ENCODE measurements at places on chromosomes 6 and 20.

DNA sequence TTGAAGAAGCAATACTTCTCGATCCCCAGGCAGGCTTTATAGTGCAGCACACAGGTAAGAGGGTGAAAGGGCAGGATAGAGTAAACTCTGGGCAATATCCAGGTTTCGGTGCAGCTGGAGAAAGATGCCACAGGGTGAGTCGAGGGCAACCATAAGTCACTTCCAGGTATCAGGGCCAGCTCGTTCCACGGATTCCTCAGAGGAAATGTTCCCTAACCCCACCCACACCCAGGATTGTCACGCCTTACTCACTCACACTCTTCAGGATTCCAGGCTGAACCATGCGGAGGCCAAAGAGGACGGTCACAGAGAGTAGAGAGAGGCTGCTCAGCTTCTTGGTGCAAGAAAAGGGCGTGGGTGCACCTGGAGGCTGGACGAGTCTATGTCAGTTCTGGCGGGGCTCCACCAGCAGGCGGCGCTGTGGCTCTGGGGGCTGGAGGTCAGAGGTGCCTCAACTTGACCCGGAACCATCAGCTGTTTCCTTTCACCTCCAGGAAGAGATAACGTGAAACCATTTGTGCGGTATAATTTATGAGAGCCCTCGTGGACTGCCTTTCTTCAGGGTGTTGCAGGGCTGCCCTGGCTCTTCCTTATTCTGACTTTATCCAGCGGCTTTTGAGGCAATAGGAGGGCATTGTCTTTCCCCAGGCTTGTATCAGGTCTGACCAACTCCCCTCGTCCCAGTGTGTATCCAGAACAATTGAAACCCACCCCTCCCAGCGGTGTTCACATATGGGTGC lies 14.5 kb upstream of the WFDC12 start:
- DNase-seq: peak; percentile 45

DNA sequence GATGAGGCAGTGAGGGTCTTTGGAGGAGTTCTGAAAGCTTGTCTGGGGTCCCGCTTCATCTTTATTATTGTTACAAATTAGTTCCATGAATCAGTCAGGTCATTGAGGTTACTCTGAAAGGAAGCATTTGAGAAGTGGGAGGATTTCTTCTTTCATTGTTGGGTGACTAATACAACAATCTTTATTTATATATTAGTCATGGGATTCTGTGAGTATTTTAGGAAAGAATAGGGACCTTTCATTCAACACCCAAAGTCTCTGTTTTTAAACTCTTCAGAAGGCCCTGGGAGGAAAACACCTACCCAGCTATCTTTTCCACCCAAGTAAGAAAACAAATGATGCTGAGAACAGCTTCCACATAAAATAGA lies 98.3 kb downstream of the SOD2 start:
- no peak for DNase-seq

GRCh38 chr6:161522276-161522675 lies 248.4 kb upstream of the AGPAT4 start:
- no peak for DNase-seq

GRCh38 chr6:159968295-159969203 lies at the start of gene IGF2R:
Gene IGF2R (plus strand): TSS chr6:159969082. CDS start chr6:159969247, 165 bp downstream.
- DNase-seq: peak; percentile 96

- no peak for DNase-seq
Measured at GRCh38 chr6:1931817-1932216, 313.6 kb downstream of the GMDS start.

DNA sequence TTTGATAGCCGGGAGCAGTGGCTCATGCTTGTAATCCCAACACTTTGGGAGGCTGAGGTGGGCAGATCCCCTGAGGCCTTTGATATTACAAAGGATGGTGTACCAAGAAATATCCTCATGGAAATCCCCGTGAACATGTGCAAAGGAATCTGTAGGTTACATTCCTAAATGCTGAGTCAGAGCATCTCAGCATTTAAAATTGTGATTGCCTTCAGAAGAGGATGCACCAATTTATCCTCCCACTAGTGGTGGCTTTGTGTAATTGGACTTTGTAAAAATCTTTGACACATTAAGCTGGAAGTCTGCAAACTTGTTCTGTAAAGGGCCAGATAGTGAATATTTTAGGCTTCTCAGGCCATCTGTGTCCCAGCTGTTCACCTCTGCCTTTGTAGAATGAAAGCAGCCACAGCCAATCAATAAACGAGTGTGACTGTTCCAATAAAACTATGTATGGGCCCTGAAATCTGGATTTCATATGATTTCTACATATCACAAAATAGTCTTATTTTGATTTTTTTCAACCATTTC lies 11.8 kb downstream of the TMEM14B start:
- DNase-seq: no peak

- DNase-seq: no peak
Measured at GRCh38 chr6:113122060-113122459, 735.1 kb upstream of the MARCKS start.

DNA sequence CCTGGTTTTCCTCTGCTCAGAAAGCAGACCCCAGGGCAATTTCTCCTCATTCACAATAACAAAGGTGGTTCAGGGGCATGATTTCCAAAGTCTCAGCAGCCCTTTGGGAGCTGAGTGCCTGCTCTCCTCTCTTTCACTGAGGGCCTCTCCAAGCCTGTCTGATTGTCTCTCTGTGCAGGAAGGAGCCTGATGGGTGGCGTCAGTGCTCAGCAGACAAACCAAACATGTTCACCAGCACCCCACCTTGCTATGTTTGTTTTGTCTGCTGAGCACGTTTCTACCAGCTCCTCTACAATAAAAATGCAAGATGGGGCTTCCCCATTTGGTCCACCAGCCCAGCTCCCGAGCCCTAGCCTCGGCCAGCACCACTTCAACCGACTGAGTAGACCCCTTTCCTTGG lies 25.4 kb upstream of the TCP11 start:
- no peak for DNase-seq

DNA sequence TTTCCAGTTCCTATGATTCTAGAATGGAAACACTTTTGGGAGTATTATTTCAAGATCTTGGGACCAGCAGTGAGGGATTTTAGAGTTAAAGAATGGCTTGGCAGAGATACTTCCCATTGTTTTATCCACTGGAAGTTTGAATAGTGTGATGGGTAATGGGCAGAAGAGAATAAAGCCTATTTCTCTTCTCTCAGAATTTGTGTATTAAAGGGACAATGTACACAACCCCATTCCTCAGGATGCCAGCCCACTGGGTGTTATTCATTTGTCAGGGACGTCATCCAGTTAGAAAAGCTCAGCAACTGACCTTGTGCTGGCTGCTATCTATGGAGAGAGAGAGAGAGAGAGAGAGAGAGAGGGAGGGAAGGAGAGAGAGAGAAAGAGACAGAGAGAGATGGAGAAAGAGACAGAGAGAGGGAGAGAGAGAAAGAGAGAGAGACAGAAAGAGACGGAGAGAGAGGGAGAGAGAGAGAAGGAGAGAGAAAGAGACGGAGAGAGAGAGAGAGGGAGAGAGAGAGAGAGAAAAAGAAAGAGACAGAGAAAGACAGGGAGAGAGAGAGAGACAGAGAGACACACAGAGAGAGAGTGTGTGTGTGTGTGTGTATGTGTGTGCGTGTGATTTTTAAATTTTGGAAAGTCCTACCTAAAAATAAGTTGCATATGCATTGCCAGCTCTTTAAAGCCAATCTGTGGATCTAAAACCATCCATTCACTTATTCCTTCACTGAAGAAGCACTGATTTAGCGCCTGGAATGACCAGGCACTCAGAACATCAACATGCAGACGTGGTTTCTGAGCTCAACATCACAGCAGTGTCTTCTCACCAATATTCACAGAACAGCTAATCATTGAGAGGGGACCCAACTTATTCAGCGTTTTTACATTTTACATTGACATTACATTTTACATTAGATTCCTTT lies 388.8 kb downstream of the THBS2 start:
- no peak for DNase-seq

GRCh38 chr20:51636123-51636522 lies 93.6 kb upstream of the NFATC2 start:
- no peak for DNase-seq

- no peak for DNase-seq
Measured at GRCh38 chr6:138044458-138044857, 62.8 kb downstream of the PERP start.

DNA sequence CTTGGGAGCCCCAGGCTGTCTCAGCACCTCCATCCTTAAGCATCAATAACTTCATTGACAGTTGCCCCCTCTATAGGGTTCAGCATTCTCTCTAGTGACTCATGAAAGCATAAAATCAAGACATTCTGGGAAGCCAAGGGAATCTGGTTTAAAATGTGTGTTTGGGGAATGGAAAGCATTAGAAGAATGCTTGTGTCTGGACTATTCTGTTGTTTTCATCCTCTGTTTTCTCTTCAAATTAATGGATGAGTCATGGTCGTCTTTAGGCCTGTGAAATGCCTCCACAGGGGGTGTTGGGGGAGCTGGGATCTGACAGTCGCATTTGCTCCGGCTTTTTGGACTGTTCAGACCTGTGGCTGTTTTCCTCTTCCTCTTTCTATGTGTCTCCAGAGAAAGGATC lies 279.7 kb downstream of the CDC5L start:
- DNase-seq: no peak

DNA sequence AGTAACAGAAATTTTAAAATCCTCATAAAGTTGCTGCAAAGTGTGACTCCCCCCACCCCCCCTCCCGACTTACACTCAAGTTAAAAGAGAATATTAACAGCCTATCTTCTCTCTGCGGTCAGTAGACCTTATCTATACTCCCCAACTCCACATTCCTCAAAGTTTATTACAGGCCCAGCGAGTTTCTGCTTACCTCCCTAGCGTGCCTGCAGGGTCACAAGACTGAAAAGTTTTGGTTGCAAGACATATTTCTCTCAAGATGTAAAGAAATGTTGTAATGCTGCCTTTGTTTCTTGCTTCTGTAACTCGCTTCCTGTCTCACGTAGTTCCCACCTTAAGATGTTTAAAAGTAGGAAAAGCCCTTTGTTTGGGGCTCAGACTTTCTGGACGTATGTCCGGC lies 699.6 kb downstream of the PHF3 start:
- no peak for DNase-seq

DNA sequence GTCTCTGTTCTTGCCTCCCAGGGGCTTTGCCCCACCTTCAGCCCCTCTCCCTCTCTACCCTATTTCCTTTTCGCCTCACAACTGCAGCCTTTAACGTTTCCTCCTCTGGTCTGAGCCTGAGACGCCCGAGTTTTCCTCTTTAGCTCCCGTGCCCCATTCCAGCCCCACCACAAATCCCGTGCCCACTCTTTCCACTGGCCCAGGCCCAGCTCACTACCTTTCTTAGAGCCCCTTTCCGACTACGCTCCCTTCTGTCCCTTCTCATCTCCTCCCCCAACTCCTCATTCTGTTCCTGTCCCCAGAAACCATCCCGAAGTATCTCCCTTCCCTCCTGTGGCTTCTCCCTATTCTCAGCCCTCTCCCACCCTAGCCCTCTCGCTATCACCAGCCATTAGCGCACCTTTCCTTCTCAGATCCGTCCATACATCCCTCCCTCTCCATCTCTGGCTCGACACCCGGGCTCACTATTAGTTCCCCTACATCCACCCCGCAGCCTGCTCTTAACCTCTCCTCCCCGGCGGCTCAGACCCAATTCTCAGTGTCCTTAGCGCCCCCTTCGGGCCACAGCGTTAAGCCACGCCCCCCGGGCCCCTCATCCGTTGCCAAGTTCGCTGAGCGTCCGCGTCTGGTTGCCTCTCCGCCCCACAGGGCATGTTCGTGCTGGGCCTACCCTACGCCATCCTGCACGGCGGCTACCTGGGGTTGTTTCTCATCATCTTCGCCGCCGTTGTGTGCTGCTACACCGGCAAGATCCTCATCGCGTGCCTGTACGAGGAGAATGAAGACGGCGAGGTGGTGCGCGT lies 2.7 kb downstream of the SLC32A1 start:
- peak; percentile 12 for DNase-seq

DNA sequence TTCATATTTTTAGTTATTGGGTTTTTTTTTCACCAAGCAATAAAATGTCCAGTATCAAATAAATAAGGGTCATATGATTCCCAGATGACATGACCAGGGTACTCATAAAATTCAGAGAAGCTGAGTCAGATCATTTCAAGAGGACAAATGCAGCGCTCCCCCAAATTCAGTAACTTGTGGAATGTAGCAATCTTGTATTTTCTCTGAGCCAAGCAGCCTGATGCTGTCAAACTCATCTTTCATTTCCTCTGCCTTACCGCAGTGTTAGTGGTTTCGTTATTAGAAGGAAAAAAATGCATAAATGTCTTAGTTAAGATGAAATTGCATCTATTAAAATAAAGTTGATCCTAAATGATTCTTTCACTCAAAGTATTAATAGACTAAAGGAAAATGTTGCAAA lies 57.8 kb upstream of the EDN1 start:
- DNase-seq: no peak

DNA sequence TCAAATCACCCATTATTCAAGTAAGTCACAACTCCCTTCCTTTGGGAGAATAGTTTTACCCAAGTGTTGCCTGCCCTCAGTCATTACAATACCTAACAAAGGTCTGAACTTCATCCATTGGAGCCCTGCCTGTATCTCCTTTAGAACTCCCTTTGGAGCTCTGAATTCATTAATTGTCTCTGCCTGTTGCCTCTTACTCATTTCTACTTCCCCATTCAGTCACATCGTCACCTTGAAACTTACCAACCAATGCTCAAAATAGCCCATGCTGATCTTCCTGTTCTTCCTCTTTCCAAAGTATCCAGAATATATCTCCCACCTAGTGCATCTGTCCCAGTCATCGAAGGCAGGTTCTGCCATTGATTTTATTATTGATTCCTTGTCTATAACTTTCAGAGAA lies 120.7 kb upstream of the ADGRF1 start:
- DNase-seq: no peak

GRCh38 chr6:25389471-25389870 lies 110.3 kb downstream of the CARMIL1 start:
- DNase-seq: no peak

DNA sequence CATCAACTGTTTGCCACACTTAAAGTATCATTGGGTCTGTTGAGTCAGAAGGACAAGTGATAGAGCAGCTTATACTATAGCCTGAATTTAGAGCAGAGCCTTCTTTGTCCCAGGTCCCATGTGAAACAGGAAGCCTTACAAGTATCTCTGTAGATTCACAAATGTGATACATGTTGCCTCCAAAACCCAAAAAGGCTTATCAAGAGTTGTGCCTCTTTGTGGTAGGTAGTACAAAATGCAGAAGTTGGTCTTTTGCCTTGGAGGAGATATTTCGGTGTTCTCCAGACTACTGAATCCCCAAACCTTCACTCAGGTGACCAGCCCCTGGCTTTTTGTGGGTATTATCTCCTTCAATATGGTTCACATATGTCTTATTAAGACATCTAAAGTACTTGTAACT lies 172.8 kb upstream of the PROKR2 start:
- DNase-seq: no peak

GRCh38 chr6:166642646-166643045 lies 15.6 kb upstream of the RPS6KA2 start:
- no peak for DNase-seq

GRCh38 chr20:37523012-37523391 lies 2.0 kb downstream of the NNAT start:
- no peak for DNase-seq

- DNase-seq: no peak
Measured at GRCh38 chr20:3565851-3566250, 95.0 kb downstream of the ATRN start.

GRCh38 chr20:44967207-44967807 lies 995 bp downstream of the STK4 start:
- DNase-seq: no peak

GRCh38 chr20:7744411-7744810 lies 195.8 kb downstream of the HAO1 start:
- DNase-seq: no peak

- peak; percentile 46 for DNase-seq
Measured at GRCh38 chr20:24948939-24949679, at the start of gene CST7. Gene CST7 (plus strand): TSS chr20:24949269. CDS start chr20:24949506, 237 bp downstream.

GRCh38 chr6:90534337-90535025 lies 52.4 kb downstream of the MAP3K7 start:
- no peak for DNase-seq

All from activated CD4-positive, CD25-positive, alpha-beta regulatory T cell (primary cell).